Epithelial cell of prostate (primary cell): ENCODE measurements at places on chromosomes 5 and 9.

GRCh38 chr5:65961633-65962032 is 35.3 kb downstream of the ERBIN start:
- no peak for DNase-seq

GRCh38 chr5:176817841-176818377 is 7.5 kb downstream of the UNC5A start:
- no peak for DNase-seq

- no peak for DNase-seq
Measured at GRCh38 chr5:31120642-31120948, 72.9 kb upstream of the CDH6 start.

- no peak for DNase-seq
Measured at GRCh38 chr5:10678244-10678643, 82.8 kb downstream of the DAP start.

GRCh38 chr5:75366787-75367186 is 29.8 kb downstream of the HMGCR start:
- DNase-seq = no peak

- no peak for DNase-seq
Measured at GRCh38 chr5:177608243-177609075, 8.5 kb downstream of the B4GALT7 start.

DNA sequence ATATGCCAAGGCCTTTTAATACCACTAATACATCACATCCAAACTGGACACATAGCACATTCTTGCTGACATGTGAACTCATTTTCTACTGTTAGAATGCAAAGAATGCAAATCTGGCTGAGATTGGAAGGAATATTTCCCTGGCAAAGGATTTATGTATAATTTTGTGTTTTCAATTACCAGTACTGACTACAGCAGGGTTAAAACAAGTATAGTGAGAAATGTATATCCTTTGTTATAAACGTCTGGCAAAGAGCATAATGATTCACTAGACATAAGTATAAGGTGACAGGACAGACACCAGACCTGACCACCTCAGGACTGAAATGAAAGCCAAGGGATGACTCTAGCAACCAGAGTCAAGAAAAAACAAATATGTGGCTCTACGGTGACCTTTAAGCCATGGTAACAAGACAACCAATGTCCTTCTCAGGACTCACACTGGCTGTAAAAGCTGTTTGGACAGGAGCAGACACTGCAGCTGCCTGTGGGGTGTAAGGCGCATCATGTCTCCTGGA is 95.0 kb downstream of the MRPS27 start:
- no peak for DNase-seq

DNA sequence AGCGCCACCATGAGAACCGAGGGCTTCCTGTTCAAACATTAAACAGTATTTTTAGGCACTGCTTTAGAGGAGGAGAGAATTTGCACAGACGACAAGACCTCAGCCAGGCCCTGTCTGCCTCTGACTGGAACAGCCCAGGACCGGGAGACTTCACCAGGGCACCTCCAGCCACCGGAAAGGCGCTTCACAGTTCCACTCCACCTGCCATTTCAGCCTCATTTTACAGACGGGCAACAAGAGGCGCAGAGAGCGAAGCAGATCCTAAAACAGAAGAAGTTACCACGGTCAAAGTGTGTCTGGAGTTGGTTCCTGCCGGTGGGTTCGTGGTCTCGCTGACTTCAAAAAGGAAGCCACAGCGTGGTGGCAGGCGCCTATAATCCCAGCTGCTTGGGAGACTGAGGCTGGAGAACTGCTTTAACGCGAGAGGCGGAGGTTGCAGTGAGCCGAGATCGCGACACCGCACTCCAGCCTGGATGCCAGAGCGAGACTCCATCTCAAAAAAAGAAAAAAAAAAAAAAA is 28.4 kb downstream of the COL23A1 start:
- no peak for DNase-seq

DNA sequence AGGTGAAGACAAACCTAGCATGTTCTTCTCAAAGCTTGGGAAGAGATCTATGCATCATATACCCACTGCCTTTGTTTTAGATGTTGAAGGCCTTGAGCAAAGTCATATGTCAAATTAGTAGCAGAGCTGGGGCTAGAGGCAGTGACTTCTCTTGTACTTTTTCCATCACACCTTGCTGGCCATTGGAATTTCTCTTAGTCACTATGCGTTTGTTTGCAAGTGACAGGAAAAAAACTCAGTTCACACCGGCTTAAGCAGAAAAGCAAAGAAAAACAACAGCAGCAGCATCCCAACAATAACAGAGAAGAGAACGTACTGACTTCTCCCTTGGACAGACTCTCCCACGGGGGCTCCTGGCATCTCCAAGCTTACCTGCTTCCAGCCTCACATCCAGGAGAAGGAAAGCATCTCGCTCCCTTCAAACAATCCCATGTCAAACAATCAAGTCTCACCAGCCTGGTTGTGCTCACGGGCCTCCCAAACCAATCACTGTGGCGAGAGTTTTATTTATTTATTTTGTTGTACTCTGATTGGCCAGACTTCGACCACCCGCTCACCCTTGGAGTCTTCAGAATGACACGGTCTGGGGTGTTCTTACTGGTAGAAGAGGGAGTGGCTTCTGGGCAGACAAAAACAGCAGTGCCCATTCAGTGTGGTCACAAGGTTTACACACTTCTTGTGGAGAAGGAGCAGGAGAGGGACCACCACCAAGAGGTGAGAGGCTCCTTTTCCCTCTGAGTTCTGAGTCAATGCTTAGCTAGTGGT is 83.8 kb upstream of the STC2 start:
- DNase-seq = no peak

- no peak for DNase-seq
Measured at GRCh38 chr9:90446200-90446948, 196.2 kb downstream of the DIRAS2 start.

- DNase-seq = no peak
Measured at GRCh38 chr9:128702949-128703615, 779 bp downstream of the PKN3 start.

DNA sequence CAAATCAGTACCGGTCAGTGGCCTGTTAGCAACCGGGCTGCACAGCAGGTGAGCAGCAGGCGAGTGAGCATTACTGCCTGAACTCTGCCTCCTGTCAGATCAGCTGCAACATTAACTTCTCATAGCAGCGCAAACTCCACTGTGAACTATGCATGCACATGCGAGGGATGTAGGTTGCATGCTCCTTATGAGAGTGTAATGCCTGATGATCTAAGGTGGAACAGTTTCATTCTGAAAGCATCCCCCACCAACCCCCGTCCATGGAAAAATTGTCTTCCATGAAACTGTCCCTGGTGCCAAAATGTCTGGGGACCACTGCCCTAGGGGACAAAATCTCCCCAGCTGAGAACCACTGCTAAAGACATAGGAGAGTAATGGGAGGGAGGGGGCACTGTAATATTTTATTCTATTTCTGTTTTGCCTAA is 51.1 kb downstream of the P4HA2 start:
- no peak for DNase-seq

- no peak for DNase-seq
Measured at GRCh38 chr9:83430681-83431080, 107.5 kb downstream of the FRMD3 start.

GRCh38 chr5:59684388-59685190 is 208.9 kb downstream of the PDE4D start:
- no peak for DNase-seq

DNA sequence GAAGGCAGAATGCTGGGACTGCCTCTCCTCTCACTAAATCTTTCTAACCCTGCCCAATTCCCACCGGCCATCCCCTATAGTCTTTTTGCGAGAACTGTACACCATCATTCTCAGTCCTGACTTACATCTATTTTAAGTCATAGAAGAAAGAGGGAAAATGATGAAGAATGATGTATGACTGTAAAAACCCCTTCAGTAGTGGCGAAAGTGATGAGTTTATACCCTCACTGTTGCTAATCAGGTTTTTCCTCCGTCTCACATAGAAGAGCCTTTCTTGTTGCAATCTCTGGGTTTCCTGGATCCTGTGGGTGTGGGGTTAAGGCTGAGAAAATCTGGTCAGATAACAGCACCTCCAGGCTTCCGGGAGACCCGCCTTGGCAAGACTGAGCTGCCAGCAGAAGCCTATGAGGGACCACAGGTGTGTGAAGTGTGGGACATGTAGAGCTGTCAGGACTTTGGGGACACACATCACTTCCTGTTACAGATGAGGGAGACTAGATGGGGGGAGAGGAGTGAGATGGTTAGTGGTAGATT is 147.1 kb upstream of the SLC12A2 start:
- no peak for DNase-seq

GRCh38 chr9:21854119-21854518 is 51.7 kb downstream of the MTAP start:
- no peak for DNase-seq

GRCh38 chr5:6715271-6715670 is 2.0 kb downstream of the TENT4A start:
- DNase-seq = no peak

- DNase-seq = peak; percentile 77
Measured at GRCh38 chr9:95494416-95495371, 22.1 kb downstream of the PTCH1 start.

- peak; percentile 8 for DNase-seq
Measured at GRCh38 chr5:170534177-170534576, 30.4 kb downstream of the KCNIP1 start.

GRCh38 chr5:38789134-38789533 is 56.7 kb upstream of the OSMR start:
- no peak for DNase-seq

DNA sequence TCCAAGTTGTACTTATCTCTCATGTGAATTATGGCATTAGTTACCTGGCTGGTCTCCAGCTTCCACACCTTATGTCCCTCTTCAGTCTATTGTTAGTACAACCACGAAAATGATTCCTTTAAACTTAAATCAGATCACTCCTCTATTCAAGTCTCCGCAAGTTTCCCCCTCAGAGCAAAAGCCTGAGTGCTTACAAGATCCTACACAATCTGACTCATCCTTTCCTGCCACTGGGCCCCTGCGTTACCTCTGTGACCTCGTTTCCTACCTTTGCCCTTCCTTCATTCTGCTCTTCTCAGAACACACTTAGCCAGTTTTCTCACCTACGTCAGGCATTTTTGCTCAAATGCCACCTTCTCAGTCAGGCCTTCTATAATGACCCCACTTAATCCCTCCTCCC is 45.1 kb upstream of the GLIS3 start:
- DNase-seq = no peak

DNA sequence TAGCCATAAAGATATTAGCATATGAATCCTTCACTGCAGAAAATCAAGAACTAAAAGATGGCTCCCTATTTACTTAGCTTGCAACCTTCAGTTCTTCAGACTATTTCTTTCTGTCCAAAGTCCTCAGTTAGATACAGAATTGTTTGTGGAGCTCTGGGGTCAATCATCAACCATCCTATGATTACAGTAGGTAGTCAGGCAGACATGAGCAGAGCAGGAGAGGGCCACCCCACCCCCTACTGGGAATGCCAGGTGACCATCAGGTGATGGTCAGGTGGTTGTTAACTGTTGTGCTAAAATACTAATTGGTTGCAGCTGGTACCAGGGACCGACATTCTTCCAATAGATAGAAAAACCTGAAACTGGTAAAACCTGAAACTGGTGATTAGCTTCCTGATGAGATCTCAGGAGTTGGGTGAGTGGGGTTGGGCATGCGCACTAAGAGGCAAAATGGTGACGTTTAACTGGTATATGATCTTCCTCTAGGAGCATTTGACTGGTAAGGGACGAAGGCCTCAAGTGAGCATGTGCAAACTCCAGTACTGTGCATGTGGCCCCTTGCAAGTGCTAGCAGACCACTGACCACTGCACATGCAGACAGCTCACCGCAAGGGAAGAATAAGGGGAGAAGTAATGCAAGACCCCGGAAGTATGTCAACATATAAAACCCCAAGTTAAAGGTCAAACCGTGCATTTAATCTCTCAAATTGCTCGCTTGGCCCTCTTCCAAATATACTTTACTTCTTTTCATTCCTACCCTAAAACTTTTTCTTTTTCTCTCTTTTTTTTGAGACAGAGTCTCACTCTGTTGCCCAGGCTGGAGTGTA is 13.6 kb downstream of the C9orf57 start:
- no peak for DNase-seq

GRCh38 chr9:134561427-134562145 is 80.0 kb upstream of the COL5A1 start:
- DNase-seq = no peak

DNA sequence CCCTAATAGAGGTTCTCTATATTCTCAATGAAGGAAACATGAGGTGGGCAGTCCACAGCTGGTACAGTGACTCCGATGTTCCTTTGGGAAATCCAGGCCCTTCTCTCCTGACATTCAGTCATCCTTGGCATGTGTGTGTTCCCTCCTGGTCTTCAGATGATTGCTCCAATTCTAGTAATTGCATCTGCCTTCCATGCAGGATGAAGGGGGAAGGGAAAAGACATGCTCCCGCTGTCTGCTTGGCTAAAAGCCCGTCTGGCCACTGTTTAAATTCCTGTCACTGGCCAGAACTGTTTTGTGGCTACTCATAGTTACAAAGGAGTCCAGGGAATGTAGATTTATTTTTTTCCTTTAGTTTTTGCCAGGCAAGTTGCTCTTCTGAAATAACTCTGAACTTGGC is 65.0 kb downstream of the MAST4 start:
- no peak for DNase-seq

DNA sequence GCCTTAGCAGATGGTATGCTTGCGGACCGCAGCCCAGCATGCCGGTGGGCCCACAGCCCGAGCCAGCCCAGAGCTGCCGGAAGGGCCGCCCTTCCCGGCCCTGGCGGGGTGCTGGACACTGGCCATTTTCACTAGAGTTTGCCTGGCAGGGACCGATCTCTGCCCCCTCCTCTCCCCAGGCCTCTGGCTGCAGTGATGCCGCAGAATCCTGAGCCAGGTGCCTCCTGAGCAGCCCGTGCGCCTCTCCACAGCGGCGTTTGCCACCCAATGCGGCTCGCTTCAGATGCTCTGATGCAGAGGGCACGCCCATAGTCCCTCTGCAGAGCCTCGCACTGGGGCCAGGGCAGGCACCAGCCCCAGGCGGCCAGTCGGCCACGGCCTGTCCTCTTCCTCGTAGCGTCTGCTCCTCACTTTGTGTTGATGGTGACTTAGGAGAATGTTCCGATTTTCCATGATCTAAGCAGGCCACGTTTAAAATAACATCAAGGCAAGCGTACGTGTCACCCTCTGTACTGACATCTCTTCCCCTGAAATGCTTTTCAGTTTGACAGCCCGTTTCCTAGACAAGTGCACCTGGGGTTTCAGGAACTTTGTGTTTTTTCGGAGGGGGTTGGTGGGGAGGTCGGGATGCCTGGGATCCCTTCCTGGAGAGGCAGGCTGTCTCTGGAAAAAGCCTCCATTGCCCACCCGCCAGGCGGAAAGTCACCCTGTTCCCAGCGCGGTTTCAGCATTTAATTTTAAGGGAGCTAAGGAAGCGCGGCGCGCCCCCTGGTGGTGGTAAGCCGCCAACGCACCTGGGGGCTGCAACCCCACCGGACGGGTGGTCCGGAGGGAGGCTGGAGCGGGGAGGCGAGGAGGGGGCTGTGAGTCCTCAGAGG is 29.8 kb upstream of the HMCN2 start:
- no peak for DNase-seq

- DNase-seq = no peak
Measured at GRCh38 chr5:17801595-17801994, 167.3 kb downstream of the TAF11L14 start.

GRCh38 chr9:93117924-93118862 is 15.9 kb downstream of the NINJ1 start:
- no peak for DNase-seq
